Stimulated activated CD8-positive, alpha-beta memory T cell treated with anti-CD3 and anti-CD28 coated beads, Interleukin-12 subunit alpha, Interleukin-12 subunit beta, amount 100 ng/mL, for 4 hours (primary cell): ENCODE measurements at places on chromosomes 7 and 10.

DNA sequence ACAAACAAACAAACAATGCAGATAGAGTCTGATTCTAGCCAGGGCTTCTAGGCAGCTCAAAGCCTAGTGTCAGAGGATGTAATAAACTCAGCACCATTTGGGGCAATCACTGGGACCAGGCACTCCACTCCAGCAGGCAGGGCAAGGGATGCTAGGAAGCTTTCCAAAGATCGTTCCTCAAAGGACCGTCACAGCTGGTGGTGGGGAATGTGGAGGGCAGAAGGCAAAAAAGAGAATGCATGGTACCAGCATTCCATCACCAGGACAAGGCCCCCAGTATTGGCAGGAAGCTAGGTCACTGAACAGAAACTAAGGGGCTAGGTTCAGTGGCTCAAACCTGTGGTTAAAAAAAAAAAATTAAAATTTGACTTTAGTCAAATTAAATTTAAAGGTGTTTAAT, 94.2 kb downstream of the CUL2 start:
- no peak for DNase-seq

DNA sequence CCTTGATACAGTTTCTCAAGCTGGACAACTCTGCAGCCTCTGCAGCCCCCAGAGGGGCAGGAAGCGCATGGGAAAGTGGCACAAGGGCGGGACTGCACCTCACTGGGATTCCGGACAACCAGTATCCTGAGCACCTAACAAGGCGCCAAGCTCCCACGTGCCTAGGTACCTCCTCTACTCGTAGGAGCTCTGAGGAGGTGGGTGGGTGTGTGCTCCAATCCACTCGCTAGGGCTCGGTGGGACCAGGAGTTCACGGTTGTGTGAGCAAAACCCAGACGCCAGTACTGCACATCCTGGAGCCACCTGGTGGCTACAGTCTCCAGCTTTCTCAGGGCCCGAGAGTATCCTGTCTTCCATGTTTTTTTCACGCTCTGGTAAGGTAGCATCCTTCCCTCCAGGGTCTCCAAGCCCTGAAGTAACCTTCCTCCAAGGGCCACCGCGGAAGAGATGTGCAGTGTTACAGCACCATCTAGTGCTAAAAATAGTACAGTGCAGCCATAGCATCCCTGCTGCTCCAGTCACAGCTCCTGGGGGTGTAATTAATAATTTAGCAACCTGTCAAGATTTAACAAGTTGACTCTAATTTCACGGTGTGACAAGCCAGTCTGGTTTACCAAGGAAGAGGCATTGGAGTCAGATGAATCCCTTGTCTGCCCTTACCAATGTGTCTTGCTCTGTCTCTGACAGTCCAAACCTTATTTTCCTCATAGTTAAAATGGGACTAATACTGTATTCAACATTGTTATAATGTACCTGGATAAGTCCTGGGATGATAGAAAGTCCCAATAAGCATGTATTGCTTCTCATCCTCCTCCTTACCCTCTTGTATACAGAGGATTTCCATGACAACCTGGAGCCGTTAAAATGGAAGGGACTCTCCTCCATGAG, 70.4 kb downstream of the HERPUD2 start:
- DNase-seq = peak; percentile 11

GRCh38 chr10:81472927-81473470, 402.0 kb upstream of the NRG3 start:
- DNase-seq = no peak

GRCh38 chr7:70406186-70406949, 725.6 kb upstream of the GALNT17 start:
- no peak for DNase-seq
